Glutamatergic neuron (in vitro differentiated cells): ENCODE measurements at places on chromosomes 16 and 17.
A peak's percentile ranks its signal among the peaks of the same experiment; 100 is the strongest.

DNA sequence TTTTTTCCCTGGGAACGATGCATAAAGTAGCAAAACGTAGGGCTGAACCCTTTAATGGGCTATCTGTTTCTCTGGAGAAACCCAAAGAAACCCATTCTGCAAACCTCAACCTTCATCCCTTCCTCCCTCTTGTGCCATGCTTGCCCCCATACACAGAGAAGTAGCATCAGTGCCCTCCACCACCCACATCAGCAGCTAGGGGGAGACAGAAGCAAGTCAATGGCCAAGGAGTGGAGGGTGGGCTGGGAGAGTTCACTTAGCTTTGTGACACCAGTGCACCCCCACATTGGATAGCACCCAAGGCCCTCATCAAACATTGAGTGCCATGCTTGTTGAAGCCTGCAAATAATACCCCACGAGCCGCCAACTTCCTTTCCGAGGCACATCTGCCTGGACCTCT, 282.4 kb downstream of the ABCC12 start:
- no peak for DNase-seq

GRCh38 chr16:50645563-50646220, 35.4 kb downstream of the SNX20 start:
- DNase-seq, result no peak

DNA sequence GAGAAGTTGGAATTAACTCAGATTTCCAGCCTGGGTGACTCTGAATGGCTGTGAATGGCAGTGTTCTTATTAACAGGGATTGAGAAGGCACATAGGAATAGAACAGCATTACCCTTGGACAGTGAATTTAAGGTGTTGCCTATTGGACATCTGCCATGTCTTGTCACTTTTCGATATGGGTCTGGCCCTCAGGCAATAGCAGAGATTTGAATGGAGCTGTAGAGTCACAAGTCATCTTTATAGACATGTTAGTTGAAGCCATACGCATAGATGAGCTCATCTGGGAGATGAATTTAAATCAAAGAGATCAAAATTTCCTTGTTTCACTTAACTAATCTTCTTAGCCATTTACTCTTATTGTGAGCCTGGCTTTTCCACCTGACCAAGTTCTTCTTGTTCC, 14.9 kb upstream of the DHRS11 start:
- DNase-seq, result no peak

DNA sequence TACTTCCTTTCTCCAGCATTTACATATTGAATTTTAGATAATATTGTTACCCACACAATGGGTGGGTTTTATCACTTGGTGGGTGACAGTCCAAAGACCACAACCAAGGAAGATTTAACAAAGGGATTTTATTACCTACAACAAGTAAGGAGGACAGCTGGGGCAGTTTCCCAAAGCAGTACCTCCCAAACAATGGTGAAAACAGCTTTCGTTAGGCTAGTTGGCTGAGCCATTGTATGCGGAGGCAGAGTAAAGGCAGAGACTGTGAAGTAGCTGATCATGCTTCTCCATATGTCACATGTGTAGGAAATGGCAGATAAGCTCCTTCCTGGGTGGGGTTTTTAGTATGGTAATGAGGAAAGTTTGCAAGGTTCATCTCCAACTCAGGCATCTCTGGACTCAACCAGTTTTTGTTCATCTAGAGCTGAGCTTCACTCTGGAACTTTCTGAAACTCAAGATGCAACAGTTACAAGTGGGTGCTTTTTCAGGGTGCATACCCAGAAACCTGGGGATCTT, 104.3 kb upstream of the PSMD7 start:
- no peak for DNase-seq

GRCh38 chr16:47139561-47140185, 4.1 kb downstream of the NETO2 start:
- DNase-seq, result no peak

DNA sequence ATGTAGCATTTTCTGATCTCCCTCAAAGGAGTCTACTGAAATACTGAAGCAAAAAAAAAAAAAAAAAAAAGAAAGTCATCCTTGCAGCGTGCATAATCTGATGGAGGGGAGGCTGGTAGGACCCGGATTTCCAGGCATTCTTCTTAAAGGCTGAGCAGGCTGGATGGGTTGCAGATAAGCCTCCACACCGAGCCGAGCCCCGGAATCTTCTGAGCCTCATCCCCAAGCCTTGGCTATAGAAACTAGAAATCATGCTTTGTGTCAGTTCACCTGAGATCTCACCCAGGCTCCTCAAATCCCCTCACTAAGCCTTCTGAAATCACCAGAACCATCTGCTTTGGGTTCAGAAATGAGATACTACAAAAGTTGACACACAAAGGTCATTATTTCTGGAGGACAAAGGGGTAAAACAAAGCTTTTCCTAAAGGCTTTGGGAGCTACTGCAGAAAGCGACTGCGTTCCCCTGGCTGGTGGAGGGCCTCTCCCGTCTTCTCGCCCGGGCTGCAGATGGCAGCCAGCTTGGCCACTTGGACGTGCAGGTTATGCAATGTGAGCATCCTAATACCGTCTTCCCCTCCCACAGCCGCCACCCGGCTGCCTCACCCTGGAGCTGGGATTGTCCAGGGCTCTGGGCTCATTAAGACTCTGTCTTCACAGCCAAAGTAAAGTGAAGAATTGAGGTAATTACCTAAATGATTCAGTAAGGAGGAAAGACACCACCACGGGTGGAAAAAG, 4.7 kb upstream of the CACNG4 start:
- DNase-seq, result no peak

GRCh38 chr16:24010440-24011089, 174.8 kb downstream of the PRKCB start:
- peak; percentile 84 for DNase-seq

- peak; percentile 17 for DNase-seq
Measured at GRCh38 chr17:71438631-71439146, 682.1 kb upstream of the SOX9 start.

- DNase-seq, result no peak
Measured at GRCh38 chr16:13492046-13492445, 427.9 kb upstream of the ERCC4 start.

- DNase-seq, result no peak
Measured at GRCh38 chr17:66965801-66966262, 1.3 kb downstream of the CACNG4 start.

- DNase-seq, result no peak
Measured at GRCh38 chr16:77111056-77111565, 79.9 kb upstream of the MON1B start.

DNA sequence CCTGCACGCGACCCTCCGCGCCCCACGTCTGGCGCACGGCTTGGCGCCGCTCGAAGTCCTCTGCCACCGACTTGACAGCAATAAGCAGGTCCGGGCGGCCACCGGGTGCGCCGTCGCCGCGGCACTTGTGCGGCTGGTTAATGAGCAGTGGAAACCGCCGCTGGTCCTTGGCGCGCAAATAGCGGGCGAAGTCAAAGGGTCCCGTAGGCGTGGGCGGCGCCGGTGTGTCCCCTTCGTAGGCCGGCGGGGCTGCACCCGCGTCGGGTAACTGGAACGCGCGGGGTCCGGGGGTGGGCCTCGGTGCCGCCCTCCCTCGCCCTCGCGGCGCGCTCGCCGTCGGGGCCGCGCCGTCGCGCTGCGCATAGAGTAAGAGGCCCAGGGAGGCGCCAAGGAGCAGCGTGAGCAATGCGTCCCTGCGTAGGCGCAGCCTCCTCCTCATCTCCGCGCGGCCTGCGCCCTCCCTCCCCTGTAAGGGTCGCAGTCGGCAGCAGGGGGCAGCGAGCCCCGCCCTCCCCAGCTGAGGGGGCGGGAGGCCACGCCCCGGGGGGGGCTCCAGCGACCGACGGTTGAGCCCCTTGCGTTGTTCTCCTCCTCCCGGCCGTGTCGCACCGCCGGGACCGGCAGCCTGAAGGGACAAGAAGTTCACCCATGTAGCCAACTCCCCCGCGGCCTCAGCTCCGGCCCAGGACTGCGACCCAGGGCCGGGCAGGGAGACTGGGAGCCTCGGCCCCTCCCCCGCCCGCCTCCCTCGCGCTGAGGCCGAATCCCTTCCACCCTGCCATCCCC, 558 bp downstream of the B3GNT9 start:
- DNase-seq, result peak; percentile 67

GRCh38 chr17:20987511-20987910, 55.3 kb downstream of the USP22 start:
- DNase-seq, result no peak

GRCh38 chr16:50185005-50185505, 31.9 kb downstream of the TENT4B start:
- no peak for DNase-seq

GRCh38 chr17:83014297-83014696, 65.1 kb upstream of the METRNL start:
- no peak for DNase-seq

DNA sequence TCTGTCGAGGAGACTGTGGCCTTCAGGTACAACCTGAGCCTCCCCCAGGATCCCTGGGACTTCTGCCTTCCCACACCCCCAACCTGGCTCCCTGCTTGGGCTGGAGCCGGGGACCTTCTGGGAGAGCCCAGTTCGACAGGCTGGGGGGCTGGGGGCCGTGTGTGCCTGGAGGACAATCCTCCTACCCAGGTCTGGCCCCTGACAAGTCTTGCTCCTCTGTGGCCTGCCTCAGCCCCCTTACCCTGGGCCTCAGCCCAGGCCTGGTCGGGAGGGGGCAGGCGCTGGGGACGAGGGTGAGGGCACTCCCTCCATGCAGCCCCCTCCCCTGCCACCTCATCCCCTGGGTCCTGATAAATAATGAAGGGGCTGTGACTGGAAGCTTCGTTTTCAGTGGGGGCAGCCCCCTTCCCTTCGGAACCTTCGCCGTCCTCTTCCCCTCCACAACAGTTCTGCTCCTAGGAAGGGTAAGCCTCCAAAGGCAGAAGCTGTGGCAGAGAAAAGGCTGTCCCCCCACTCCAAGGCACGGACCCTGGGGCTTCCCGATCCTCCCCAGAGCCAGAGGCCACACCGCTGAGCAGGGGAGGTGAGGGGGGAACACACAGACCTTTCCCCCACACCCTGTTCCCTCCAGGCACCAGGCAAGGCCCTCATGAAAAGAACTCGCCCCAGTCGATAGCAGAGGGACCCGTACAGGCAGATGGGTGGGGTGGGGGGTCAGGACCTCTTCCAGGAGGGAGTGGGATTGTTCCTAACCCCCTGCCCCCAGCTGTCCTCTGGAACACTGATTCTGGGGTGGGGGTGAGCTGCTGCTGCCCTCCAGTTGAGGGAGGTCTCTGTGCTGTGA, 5.0 kb upstream of the BAHCC1 start:
- DNase-seq, result no peak

- no peak for DNase-seq
Measured at GRCh38 chr16:1305823-1306222, 3.6 kb upstream of the UBE2I start.

DNA sequence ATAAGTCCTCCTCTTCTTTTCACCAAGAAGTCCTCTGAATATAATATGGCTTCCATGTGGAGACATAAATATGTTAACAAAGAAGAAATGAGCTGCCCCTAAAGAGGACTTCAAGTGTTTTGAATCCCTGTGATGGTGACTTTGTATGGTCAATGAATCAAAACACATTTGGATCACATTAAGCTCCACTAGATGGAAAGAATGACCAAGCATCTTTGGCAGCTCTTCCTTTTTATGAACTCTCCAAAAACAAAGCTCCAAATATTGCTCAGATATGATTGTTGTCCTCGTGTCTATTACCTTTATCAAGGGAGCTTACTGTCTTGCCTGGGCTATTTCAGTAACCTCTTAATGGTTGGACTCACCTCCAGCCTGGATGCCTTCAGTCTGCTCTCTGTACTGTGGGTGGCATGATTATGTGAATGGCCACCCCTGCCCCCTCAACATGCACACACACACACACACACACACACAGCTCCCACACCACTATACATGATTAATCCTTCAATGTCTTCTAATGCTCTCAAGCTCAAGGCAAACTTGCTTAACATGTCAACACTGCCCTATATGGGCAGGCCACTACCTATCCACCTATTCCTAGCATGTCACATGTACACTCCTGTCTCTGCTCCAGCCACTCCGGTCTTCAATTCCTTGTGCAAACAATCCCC, 346.6 kb upstream of the SALL1 start:
- no peak for DNase-seq
